ENCODE measurements at places on chromosomes 16 and 17. TPM values are rescaled to one million over a fixed set of nuclear protein-coding genes. Genes with fewer than 3 reads are reported as not detected.

- no peak overlapping the region for H3K4me3 ChIP-seq
- no peaks in the 10 kb centered on the region for H3K27me3 ChIP-seq
- no peak overlapping the region for H3K27ac ChIP-seq
These were observed 19.7 kb downstream of the ARHGAP17 start for GRCh38 chr16:24995469-24995868.

- DNase-seq, result no peak
- H3K27ac ChIP-seq, result no peak overlapping the region
- no peaks in the 10 kb centered on the region for H3K4me1 ChIP-seq
- no peaks in the 10 kb centered on the region for H3K36me3 ChIP-seq
- no peak overlapping the region for H3K4me3 ChIP-seq
These were observed 7.0 kb upstream of the METTL22 start for GRCh38 chr16:8614435-8615029.

GJD3 gene
- not detected for total RNA-seq

GRCh38 chr16:48834576-48834975, 224.6 kb upstream of the N4BP1 start:
- DNase-seq, result no peak
- no peak overlapping the region for H3K27ac ChIP-seq
- H3K4me1 ChIP-seq, result no peaks in the 10 kb centered on the region
- no peaks in the 10 kb centered on the region for H3K27me3 ChIP-seq
- no peak overlapping the region for H3K4me3 ChIP-seq

DNA sequence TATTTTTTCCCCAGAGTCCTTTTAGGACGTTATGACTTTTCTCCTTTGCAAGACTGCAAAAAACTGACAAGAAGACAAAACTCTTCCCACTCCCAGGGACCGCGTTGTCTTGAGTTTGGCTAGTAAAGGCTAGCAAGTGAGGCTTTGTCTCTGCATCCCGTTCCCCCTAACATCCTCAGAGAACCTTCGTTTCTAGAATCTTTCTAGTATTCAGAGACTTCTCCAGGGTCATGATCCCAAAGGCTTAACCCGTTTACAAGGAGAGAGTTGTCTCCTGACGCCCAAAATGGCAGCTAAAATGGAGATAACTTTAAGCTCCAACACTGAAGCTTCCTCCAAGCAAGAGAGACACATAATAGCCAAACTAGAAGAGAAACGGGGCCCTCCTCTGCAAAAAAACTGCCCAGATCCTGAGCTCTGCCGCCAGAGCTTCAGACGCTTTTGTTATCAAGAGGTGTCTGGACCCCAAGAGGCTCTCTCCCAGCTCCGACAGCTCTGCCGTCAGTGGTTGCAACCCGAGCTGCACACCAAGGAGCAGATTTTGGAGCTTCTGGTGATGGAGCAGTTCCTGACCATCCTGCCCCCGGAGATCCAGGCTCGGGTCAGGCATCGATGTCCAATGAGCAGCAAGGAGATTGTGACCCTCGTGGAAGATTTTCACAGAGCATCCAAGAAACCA, 843 bp downstream of the ZNF174 start:
- H3K4me3 ChIP-seq, result peak overlapping the region; percentile 65
- H3K27me3 ChIP-seq, result no peaks in the 10 kb centered on the region
- no peak for DNase-seq
- H3K27ac ChIP-seq, result peak overlapping the region; percentile 51
- H3K36me3 ChIP-seq, result peaks cover 13% of the 10 kb centered on the region

- no peak overlapping the region for H3K4me3 ChIP-seq
- no peaks in the 10 kb centered on the region for H3K27me3 ChIP-seq
- no peaks in the 10 kb centered on the region for H3K4me1 ChIP-seq
- no peak for DNase-seq
These were observed 37.3 kb downstream of the MMP15 start for GRCh38 chr16:58062821-58063220.

USP10 gene
- 119 TPM for total RNA-seq

DNA sequence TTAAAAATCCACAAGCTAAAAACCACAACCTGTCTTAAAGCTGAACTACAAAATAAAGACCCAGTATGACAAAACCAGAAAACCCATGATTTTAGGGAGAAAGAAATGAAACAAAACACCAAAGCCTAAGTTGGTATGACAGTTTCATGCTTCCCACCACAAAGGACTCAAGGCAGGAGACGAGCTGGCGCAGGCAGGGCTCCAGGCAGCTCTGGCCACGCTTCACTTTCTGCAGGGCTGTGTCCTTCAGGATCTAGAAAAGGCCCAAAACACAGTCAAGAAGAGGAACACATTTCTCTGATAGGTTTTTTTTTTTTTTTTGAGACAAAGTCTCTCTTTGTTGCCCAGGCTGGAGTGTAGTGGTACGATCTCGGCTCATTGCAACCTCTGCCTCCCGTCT, 75.3 kb downstream of the WDR59 start:
- H3K27me3 ChIP-seq, result no peaks in the 10 kb centered on the region
- peaks cover 24% of the 10 kb centered on the region for H3K36me3 ChIP-seq
- no peaks in the 10 kb centered on the region for H3K4me1 ChIP-seq
- no peak overlapping the region for H3K4me3 ChIP-seq

GRCh38 chr17:3479988-3480387, 4.2 kb downstream of the ASPA start:
- no peaks in the 10 kb centered on the region for H3K36me3 ChIP-seq
- no peak for DNase-seq
- no peak overlapping the region for H3K27ac ChIP-seq
- H3K27me3 ChIP-seq, result peaks cover 2% of the 10 kb centered on the region
- no peaks in the 10 kb centered on the region for H3K4me1 ChIP-seq

CLEC19A gene
- total RNA-seq, result not detected

GRCh38 chr16:27326738-27327585, 13.2 kb downstream of the IL4R start:
- no peak overlapping the region for H3K4me3 ChIP-seq
- H3K27ac ChIP-seq, result peak overlapping the region; percentile 52
- no peaks in the 10 kb centered on the region for H3K27me3 ChIP-seq
- peaks cover 16% of the 10 kb centered on the region for H3K4me1 ChIP-seq

GRCh38 chr17:28345419-28346198, 10.0 kb downstream of the TNFAIP1 start:
- no peak for DNase-seq
- H3K4me3 ChIP-seq, result no peak overlapping the region
- no peaks in the 10 kb centered on the region for H3K4me1 ChIP-seq
- no peaks in the 10 kb centered on the region for H3K27me3 ChIP-seq
- H3K27ac ChIP-seq, result no peak overlapping the region

C17orf50 gene
- total RNA-seq, result not detected

GRCh38 chr16:5557966-5558365, 460.4 kb upstream of the EEF2KMT start:
- H3K4me3 ChIP-seq, result no peak overlapping the region
- no peak for DNase-seq
- no peaks in the 10 kb centered on the region for H3K27me3 ChIP-seq
- H3K27ac ChIP-seq, result no peak overlapping the region
- no peaks in the 10 kb centered on the region for H3K36me3 ChIP-seq

GRCh38 chr17:1484676-1485422, 7.6 kb downstream of the MYO1C start:
- DNase-seq, result peak; percentile 43
- H3K27ac ChIP-seq, result peak overlapping the region; percentile 71
- H3K4me3 ChIP-seq, result peak overlapping the region; percentile 95

CMC2 gene
- 87.8 TPM for total RNA-seq

DNA sequence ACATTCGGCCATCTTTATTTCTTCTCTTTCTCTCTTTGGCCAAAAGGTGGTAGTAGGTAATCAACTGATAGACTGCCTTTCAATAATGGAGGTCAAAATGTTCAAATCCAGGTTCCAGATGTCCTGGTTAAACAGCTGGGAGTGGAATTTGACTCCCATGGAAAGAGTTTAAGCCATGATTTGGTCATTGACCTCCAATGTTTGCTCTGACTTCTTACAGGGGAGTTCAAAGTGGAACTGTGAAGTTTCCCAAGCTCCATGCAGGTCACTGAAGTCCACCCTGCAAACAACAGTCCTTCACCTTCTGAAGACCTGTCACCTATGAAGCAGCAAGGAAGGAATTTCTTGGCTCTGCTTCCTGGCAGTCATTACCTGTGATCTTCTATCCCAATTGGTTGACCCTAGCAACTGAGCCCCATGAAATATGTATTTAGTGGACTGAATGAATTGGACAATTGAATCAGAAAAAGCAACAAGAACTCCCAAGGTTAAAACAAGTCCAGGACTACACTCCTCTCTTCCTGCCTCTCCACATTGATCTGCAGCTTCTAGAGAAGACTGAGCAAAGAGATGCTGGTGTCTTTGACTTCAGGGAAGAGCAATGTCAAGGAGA, 28.0 kb upstream of the SOX9 start:
- H3K4me3 ChIP-seq, result no peak overlapping the region
- no peaks in the 10 kb centered on the region for H3K4me1 ChIP-seq
- H3K27me3 ChIP-seq, result no peaks in the 10 kb centered on the region
- no peak for DNase-seq

- H3K4me1 ChIP-seq, result peaks cover 38% of the 10 kb centered on the region
- H3K36me3 ChIP-seq, result no peaks in the 10 kb centered on the region
- H3K27ac ChIP-seq, result no peak overlapping the region
- no peaks in the 10 kb centered on the region for H3K27me3 ChIP-seq
- no peak overlapping the region for H3K4me3 ChIP-seq
- no peak for DNase-seq
These were observed 34.1 kb downstream of the TK2 start for GRCh38 chr16:66515596-66516508.

DNA sequence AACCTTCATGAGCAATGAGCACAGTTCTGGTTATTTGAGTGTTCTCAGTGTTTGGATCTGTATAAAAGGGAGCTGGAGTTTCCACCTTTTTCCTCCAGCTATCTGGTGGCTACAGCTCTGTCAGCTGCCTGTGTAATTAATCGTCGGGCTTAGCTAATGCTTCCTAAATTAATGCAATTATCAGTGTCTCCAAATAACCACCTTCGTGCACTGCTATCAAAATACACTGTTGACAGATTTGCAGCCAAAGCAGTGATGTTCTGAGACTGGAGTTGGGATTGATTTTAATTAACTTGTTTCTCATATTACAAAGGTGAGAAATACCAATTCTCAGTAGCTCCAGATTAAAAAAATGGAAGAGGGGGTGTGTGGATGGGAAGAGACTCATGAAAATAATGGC, 325.8 kb downstream of the CBLN1 start:
- no peak overlapping the region for H3K27ac ChIP-seq
- no peak for DNase-seq
- H3K4me1 ChIP-seq, result no peaks in the 10 kb centered on the region
- H3K27me3 ChIP-seq, result no peaks in the 10 kb centered on the region

DNA sequence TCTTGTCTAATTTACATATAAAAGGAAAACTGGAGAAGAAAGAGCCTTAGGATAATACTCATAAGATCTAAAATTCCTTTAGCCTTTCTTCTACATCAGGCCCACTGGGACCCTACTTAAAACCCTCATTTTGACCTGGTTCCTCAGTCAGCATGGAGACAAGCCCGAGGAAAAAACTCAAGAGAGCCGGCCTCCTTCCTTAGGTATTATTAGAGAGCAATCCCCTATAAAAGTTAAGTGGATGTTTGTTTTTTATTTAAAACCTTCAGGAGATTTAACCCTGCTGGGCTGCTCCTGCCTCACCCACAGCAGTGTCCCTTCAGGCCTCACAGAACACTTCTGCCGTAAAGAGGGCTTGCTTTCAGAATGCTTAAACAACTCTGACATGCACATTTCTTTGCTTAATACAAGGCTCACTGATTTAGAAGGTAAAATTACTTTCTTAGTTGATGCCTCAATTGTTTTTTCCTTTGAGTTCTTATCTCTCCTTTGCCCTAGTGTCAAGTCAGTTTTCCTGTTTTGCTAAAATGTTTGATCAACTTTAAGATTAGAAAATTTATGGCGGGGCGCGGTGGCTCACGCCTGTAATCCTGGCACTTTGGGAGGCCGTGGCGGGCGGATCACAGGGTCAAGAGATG, 145.6 kb upstream of the TBX2 start:
- H3K36me3 ChIP-seq, result no peaks in the 10 kb centered on the region
- no peak for DNase-seq
- no peaks in the 10 kb centered on the region for H3K4me1 ChIP-seq
- H3K27me3 ChIP-seq, result no peaks in the 10 kb centered on the region

GRCh38 chr16:30948667-30949649, at the start of gene ORAI3:
ORAI3 (plus strand) TSS chr16:30949068; CDS start chr16:30949290, 222 bp downstream.
- H3K36me3 ChIP-seq, result 0 out of 2 replicates have a peak, but pooled peaks cover 8% of the 10 kb centered on the region
- H3K27me3 ChIP-seq, result no peaks in the 10 kb centered on the region
- peak within 1 kb of the TSS; percentile 82 for H3K27ac ChIP-seq
- peak within 1 kb of the TSS; percentile 99 for H3K4me3 ChIP-seq
- peaks cover 13% of the 10 kb centered on the region for H3K4me1 ChIP-seq

All from GM12878 (cell line).